ENCODE measurements at places on chromosomes 12 and 14.

GRCh38 chr14:42719391-42719790, 1112.7 kb downstream of the LRFN5 start:
- DNase-seq = peak; percentile 0

DNA sequence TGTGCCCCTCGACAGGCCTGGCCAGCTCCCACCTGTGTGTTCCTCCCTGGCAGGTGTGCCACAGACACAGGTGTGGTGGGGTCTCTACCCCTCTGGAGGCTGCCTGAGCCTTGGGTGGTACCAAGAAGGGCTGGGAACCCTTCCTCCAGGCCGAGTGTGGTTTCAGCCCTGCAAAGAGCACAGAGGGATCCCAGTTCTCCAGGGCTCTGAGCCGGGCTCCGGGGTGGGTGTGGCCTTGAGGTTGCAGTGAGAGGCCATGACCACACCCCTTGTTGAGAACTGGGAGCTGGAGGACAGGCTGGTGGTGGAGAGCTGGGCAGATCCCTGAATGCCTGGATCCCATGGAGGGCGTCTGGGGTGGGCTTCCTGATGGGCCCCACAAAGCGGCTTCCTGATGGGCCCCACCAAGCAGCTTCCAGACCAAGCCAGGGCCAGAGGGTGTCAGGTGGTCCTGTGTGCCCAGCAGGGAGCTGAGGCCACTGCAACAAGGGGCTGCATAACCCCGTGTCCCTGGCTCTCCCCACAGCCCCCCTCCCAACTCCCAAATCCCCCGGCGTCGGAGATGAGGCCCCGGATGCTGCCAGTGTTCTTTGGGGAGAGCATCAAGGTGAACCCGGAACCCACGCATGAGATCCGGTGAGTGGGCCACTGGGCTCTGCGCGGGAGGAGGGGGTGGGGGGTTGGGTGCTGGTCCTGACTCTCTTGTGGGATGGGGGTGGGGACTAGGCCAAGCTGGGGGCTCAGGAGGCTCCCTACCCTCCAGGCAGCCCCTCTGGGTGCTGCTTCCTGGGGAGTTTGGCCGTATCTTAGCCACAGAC, 16.6 kb downstream of the RFLNA start:
- DNase-seq = no peak

DNA sequence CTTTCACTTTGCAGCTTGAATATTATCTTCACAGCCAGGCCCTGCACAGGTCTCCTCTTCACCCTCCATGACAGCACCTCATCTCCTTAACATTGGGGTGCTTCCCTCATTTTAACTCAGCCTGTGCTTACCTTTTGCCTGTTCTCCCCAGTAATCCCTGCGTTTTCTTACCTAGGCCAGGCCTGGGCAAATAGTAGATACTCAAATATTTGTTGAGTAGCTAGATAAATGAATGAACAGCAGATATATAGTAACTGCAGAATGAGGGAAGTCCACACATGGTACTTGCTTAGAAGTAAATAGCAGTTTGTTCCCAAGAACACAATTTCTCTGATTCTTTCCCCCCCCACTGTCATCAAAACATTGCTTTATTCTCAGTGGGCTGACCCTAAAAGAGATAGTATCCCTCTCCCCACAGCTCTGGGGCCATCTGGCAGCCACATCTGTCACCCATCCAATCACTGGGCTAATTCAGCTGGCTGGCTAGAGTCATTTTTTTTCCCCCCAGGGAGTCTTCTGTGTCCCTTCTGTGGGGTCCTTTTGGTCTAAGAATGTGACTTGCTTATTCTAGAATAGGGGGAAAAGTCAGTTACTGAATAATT, 43.2 kb downstream of the APPL2 start:
- no peak for DNase-seq

DNA sequence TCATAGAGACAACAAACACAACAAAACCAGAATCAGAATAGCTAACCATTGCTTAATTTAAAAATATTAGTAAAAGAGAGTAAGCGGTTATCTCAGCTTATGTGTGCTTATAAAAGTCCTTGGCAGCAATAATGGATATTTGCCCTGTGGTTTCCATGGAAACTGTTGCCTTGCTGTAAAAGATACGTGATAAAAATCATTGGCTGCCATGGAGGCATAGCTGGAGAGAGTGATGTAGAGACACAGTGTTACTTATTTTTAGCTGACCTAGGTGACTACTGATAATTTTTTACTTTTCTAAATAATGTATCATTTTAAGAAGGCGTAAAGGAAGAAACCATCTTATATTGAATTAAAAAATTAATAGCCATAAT, 92.9 kb downstream of the ERC1 start:
- DNase-seq = peak; percentile 45

- no peak for DNase-seq
These were observed 2.5 kb upstream of the TBX5 start for GRCh38 chr12:114408471-114408885.

- DNase-seq = no peak
These were observed 337.5 kb downstream of the GLT1D1 start for GRCh38 chr12:129190827-129191226.

- no peak for DNase-seq
These were observed 424.1 kb downstream of the PCNX1 start for GRCh38 chr14:71331403-71331802.
